Activated CD4-positive, alpha-beta T cell treated with anti-CD3 and anti-CD28 coated beads for 24 hours (primary cell): ENCODE measurements at places on chromosomes 7 and 10.
A peak's percentile ranks its signal among the peaks of the same experiment; 100 is the strongest.

DNA sequence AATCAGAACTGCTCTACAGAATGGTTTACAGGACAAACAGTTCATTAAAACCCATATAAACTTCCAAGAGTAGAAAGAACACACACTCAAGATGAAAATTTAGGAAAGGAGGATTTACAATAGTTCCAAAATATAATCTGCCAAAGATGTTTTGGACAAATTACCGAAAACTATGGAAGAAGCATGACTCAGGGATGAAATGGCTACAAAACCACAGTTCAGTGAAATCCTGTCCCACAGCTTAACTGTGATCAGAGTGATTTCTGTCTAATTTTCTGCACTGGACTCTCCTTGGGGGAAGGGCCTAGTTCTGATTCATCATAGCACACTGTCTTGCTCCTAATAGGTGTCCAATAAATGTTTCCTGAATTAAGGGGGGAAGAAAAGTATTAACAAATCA, 82.2 kb downstream of the HIPK2 start:
- no peak for DNase-seq

- DNase-seq: no peak
These were observed 6.6 kb downstream of the GJD4 start for GRCh38 chr10:35611750-35612149.

- no peak for DNase-seq
These were observed 4.6 kb downstream of the KCNIP2 start for GRCh38 chr10:101839002-101839401.

- DNase-seq: no peak
These were observed 111.6 kb downstream of the MAD1L1 start for GRCh38 chr7:2120841-2121830.

GRCh38 chr10:27774831-27775230, 29.2 kb upstream of the MKX start:
- DNase-seq: no peak

- DNase-seq: peak; percentile 70
These were observed 22.3 kb downstream of the IMPDH1 start for GRCh38 chr7:128387216-128388144.

GRCh38 chr7:95229301-95229700, 95.0 kb downstream of the PON1 start:
- no peak for DNase-seq

DNA sequence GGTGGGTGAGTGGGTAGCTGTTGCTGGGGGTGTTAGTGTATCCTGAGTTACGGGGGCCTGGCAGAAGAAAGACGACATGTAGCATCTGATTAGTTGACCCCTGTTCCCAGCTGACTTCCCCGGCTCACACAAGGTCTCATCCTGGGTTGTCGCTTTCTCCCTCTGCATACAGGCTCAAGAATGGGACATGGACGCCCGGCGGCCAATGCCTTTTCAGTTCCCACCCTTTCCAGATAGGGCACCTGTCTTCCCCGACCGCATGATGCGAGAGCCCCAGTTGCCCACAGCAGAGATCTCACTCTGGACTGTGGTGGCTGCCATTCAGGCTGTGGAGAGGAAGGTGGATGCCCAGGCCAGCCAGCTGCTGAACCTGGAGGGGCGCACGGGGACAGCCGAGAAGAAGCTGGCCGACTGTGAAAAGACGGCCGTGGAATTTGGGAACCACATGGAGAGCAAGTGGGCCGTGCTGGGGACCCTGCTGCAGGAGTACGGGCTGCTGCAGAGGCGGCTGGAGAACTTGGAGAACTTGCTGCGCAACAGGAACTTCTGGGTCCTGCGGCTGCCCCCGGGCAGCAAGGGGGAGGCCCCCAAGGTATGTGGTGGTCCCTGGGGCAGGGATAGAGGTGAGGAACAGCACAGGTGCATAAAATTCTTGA, 2.9 kb downstream of the ZNF282 start:
- DNase-seq: no peak

- DNase-seq: no peak
These were observed 119.4 kb downstream of the VIPR2 start for GRCh38 chr7:159025161-159025779.

- no peak for DNase-seq
These were observed 453.4 kb downstream of the LRMDA start for GRCh38 chr10:75884808-75885207.

GRCh38 chr10:110456046-110456445, 41.7 kb upstream of the DUSP5 start:
- no peak for DNase-seq

DNA sequence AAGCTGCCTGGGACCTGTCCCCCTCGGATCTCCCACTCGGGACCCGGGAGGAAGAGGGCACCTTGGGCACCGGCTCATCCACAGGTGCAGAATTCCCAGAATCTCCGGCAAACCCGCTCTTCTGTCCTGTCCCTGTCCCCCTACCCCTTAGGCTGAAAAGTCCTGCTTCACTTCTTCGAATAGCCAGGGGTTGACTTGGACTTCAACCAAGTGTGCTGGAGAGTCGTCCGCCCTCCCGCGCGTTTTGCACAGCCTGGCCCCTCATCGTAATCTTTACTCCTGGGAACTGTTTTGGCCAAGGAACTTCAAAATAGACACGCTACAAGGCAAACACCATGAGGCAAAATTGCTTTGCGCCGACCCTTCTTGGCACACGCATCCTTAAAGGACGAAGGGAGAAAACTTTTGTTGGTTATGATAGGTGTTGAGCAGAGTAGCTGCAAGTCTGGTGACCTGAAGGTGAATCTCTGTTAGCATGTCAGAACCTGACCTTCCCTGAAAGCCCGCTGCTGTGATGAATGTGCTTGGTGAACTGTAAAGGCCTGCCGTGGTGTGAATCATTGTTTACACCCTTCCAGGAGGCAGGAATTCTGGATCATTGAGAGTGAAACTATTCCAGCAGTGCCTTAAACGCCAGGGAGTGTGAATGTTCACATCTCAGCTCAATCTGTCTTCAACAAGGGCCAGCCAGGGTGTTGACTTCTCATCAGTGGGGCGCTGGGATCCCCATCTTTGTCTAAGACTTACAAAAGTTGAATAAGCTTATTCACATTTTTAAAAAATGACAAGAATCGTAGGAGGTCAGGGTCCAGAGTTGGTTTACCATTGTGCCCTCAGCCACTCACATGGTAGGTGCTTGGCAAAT, 589 bp upstream of the RAPGEF5 start:
- no peak for DNase-seq

GRCh38 chr7:99629643-99630042, 12.9 kb downstream of the ZSCAN25 start:
- no peak for DNase-seq

DNA sequence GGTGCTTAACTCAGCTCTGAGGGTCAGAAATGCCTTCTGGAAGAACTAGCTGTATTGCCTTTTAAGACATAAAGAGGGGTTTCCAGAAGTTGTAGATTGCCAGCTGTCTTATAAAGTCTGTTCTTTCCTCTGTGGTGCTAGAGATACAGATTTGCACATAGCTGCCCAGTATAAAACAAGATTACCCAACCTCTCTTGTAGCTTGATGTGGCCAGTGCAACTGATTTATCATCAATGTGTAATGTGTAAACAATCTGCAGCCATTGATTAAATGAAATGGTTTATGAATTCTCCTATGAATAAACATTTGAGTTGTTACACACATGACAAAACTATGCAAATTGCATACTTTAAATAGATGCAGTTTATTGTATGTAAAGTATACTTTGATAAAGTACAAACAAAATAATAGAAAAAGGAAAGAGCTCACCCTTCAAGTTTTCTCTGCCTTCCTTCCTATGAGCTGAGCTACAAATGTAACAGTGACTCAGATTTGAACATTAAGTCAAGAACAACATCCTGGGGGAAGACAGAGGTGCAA, 195.2 kb downstream of the TMEM26 start:
- DNase-seq: no peak
